ENCODE measurements at places on chromosomes 12 and 14. TPM values are rescaled to one million over a fixed set of nuclear protein-coding genes. Genes with fewer than 3 reads are reported as not detected.

- no peak overlapping the region for H3K4me3 ChIP-seq
- H3K36me3 ChIP-seq: no peaks in the 10 kb centered on the region
- no peak overlapping the region for H3K27ac ChIP-seq
- no peak for DNase-seq
- no peaks in the 10 kb centered on the region for H3K4me1 ChIP-seq
Measured at GRCh38 chr14:25322784-25323183, 272.8 kb upstream of the STXBP6 start.

Gene TSPAN19
- total RNA-seq: not detected

Gene TMEM233
- total RNA-seq: not detected

DNA sequence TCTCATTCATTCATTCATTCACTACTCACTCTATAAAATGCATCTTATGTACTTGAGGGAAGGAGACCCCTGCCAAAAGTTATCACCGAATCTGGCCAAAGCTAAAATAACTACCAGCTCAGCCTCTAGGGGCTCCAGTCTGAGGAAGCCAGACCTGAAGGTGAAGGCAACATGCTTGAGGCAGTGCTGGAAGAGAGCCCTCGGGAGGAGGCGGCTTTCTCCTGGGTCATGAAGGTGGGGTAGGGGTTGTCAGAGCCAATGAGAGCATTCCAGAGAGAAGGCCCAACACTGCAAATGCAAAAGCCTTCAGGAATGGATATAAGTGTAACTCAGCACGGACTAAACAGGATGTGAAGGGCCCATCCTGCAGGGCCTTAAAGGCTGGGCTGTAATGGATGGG is 62.4 kb downstream of the GSC start:
- H3K36me3 ChIP-seq: no peaks in the 10 kb centered on the region
- no peak for DNase-seq
- H3K4me3 ChIP-seq: no peak overlapping the region
- no peak overlapping the region for H3K27ac ChIP-seq
- H3K4me1 ChIP-seq: no peaks in the 10 kb centered on the region

DNA sequence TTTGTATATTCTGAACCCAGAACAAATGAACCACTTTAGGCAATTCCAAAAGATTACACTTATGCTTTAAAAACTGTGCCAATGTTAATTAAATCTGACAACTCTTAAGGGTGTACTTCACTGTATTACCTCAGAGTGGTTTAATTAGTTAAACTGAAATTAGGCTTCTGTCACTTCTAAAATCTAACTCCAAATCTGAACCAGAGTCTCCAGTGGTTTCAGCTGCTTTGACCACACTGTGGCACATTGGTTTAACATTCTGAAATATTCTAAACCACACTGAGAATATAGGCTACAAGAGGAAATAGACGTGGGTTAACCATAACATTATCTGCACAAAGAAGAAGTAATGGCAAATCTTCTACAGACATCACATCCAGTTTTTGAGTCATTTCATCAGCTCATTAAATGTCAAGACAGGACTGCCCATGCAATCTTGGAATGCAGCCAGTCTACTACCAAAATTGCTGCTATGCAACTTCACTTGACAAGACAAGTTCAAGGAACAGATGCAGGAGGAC is 94.8 kb downstream of the LRP6 start:
- no peaks in the 10 kb centered on the region for H3K4me1 ChIP-seq
- H3K27me3 ChIP-seq: no peaks in the 10 kb centered on the region
- no peak overlapping the region for H3K4me3 ChIP-seq
- no peak overlapping the region for H3K27ac ChIP-seq

DNA sequence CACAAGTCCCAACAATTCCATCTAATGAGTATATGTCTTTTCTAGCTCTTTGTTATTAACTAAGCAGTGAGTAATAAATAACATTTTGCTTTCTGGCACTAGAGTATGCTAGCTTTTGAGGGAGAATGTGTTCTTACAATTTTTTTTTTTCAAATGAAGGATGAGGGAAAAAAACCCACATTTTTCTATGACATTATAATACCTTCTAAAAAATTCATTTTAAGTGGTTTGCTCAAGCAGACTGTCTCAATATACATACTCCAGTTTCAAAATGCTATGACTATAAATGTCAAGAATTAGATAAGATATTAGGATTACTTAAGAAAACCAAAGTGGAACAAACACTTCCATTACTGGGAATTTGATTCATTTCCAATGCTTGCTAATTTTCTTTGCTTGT is 394.6 kb downstream of the C12orf75 start:
- no peaks in the 10 kb centered on the region for H3K27me3 ChIP-seq
- DNase-seq: peak; percentile 90
- no peak overlapping the region for H3K27ac ChIP-seq
- no peak overlapping the region for H3K4me3 ChIP-seq

GRCh38 chr14:34199585-34199984 is 248.7 kb upstream of the EGLN3 start:
- H3K36me3 ChIP-seq: no peaks in the 10 kb centered on the region
- no peak overlapping the region for H3K4me3 ChIP-seq
- no peaks in the 10 kb centered on the region for H3K27me3 ChIP-seq

Gene SPRING1
- total RNA-seq: 54.2 TPM

Gene TRPV4
- total RNA-seq: 0.75 TPM

GRCh38 chr14:45290547-45290946 is 37.5 kb upstream of the MIS18BP1 start:
- no peaks in the 10 kb centered on the region for H3K36me3 ChIP-seq
- no peaks in the 10 kb centered on the region for H3K4me1 ChIP-seq
- H3K27me3 ChIP-seq: no peaks in the 10 kb centered on the region
- H3K4me3 ChIP-seq: no peak overlapping the region

GRCh38 chr12:94671917-94672316 is 21.6 kb upstream of the TMCC3 start:
- peaks cover 15% of the 10 kb centered on the region for H3K27me3 ChIP-seq
- H3K36me3 ChIP-seq: no peaks in the 10 kb centered on the region
- H3K4me3 ChIP-seq: no peak overlapping the region
- H3K4me1 ChIP-seq: no peaks in the 10 kb centered on the region
- H3K27ac ChIP-seq: no peak overlapping the region

DNA sequence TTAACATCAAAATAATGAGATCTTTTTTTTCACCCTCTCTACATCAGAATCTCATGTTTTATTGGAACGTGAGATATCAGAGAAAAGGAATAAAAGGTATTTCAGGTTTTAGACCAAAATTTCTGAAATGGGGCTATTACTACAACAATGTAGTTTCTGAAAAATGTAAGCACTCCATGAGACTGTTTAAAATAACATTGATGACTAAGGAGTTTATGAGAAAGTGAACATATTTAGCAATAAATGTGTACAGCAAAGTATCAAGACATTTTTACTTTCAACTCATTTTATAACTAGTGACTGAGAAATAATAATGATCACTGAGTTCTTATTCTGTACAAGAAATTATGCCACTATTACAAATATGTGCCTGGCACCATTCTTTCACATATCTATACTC is 39.3 kb upstream of the ABCC9 start:
- H3K4me1 ChIP-seq: no peaks in the 10 kb centered on the region
- DNase-seq: no peak
- no peaks in the 10 kb centered on the region for H3K36me3 ChIP-seq
- no peak overlapping the region for H3K27ac ChIP-seq

Gene MYO1H
- not detected for total RNA-seq

Gene RTL1
- total RNA-seq: 0.18 TPM

Gene CD9
- total RNA-seq: 46.0 TPM

Data from astrocyte (in vitro differentiated cells and primary cell).